ENCODE measurements at places on chromosomes 2 and 18.

DNA sequence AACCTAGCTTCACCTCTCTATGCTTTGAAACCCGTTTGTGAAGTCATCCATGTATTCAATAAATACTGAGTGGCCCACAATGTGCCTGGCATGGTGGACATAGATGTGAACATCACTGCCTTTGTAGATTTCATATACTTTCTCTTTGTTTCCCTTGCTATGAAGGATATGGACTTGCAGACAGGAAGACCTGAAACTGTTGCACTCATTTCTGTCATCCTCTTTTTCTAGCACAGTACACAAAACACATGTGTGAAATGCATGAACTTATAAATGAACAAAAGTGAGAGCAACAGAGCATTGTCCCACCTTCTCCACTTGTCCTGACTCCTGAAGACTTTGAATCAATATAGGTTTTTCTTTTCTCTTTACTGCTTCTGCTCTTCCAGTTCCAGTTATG, 249.4 kb upstream of the LINC00305 start:
- no peak for DNase-seq

GRCh38 chr18:23619388-23619881, 33.1 kb upstream of the NPC1 start:
- DNase-seq: no peak

DNA sequence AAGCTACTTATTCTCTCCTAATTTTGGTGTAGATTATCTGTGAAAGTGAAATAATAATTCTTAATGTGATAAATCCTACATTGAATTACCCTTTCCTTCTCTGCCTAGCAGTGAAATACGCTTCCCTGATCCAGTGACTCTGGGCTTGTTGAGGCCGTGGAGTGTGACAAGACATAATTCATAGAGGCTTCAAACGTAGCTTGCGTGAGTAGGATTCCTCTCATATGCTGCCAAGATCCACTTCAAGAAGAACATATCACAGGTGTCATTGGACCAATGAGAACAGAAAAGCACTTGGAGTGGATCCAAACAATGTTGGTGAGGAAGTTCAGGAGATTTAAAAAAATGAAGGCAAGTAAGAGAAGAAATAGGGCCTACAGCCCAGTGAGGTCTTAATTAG, 221.3 kb upstream of the TMEFF2 start:
- no peak for DNase-seq

GRCh38 chr2:3200420-3200939, 177.1 kb downstream of the EIPR1 start:
- no peak for DNase-seq

GRCh38 chr2:166610180-166610912, 116.3 kb upstream of the SCN7A start:
- no peak for DNase-seq

DNA sequence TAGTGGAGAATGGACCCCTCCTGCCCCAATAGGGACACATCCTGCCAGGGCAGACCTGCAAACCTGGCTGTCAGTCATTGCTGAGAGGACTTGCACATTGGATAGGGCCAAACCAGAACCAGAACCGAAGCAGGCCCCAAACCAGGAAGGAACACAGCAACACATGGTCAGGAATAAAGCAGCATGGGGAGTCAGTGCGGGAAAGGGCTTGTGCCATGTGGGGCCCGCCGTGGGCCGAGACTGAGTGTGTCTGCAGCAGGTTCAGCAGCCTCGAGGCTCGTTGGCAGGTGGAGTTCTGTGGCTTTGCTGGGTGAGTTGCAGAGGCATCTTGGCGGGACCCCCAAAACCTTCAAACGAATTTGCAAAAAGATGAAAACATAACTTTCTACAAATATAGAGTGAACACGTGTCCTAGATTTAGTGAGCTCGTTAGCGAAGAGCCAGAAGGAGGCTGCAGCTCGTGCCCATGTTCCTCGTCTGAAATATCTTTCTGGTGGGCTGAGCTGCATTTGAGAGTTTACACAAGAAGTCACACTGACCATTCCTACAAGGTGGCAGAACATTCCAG, 44.9 kb upstream of the LDLRAD4 start:
- no peak for DNase-seq

DNA sequence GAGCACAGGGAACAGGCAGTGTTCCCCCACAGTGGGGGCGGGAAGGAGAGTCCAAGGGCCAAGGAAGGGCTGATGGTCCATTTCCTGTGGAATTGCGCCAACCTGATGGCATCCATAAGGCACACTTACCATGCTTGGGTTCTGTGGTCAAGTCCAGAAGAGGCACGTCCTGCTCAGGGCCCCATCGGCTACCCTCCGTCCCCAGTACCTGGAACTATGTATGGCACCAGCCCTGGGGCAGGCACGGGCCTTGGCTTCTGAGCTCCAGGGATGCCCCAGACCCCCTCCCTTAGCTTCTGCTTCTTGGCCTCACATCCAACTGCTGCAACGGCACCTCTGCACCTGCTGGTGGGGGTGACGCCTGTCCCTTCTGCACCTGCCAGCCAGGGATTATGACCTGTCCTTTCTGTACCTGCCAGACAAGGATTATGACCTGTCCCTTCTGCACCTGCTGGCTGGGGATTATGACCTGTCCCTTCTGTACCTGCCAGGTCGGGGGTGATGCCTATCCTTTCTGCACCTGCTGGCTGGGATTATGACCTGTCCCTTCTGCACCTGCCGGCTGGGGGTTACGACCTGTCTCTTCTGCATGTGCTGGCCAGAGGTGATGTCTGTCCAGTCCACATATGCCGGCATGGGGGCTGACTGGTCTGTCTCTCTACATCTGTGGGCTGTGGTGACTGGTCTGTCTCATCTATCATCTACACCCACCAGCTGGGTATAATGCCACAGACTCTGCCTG, 45.4 kb upstream of the SNTG2 start:
- DNase-seq: no peak

DNA sequence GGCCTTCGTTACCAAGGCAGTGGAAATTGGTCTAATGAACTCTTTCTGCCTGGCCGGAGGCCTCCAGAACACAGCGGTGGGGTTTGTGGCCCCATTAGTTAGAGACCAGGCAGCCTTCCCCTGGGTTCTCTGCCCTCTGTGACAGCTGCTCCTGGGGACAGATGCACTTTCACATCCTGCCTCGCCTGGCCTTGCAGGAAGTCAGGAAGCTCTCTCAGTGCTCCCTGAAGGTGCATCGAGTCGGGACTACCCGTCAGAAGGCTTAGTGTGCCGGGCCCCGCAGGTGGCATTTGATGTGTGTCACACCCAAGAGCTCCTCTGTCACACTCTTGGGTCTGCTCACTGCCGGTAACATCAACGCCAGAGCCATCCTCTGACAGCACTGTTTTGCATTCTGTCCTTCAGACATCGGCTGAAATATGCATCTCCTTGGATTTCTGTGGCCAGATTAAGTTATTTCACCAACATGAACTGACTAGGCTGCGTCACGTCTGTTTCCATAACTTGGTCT, 158.3 kb downstream of the LDLRAD4 start:
- no peak for DNase-seq

DNA sequence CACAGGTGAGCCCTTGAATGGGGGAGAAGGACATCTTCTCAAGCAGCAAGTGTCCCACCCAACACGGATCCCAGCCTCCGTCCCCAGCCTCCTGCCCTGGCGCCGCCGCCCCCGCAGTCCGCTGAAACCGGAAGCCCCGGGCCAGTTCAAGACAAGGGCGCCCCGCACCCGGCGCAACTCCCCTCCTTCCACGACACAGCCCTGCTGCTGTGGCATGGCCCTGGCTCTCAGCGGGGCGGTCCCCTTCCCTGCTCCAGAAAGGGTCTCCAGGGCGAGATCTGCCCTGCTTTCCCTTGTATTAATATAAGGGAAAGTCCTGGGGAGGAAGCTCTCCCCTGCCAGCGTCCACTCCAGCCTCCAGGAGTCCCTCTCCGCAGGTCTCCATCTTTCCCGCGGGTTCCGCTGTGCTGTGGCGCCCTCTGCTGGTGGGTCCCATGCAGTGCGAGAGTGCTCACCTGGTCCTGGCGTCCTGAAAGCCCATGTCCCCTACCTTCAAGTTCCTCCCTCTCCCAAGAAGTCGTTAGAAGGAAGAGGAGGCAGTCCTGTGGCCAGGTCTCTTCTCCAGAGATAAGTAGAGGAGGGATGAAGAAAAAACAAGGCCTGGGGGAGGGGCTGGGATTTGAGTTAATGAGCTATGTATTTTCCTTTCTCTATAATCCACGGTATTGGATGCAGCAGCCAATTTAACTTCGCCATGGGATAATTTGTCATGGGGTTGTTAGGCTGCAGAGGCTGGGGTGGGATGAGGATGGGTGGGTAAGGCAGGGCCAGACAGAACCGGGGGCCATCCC, 176.0 kb downstream of the SMAD2 start:
- no peak for DNase-seq

GRCh38 chr2:217666338-217666737, 336.5 kb downstream of the TNS1 start:
- no peak for DNase-seq

GRCh38 chr2:56680971-56681631, 497.3 kb downstream of the CCDC85A start:
- no peak for DNase-seq

GRCh38 chr2:42342795-42343241, 18.2 kb downstream of the COX7A2L start:
- no peak for DNase-seq

DNA sequence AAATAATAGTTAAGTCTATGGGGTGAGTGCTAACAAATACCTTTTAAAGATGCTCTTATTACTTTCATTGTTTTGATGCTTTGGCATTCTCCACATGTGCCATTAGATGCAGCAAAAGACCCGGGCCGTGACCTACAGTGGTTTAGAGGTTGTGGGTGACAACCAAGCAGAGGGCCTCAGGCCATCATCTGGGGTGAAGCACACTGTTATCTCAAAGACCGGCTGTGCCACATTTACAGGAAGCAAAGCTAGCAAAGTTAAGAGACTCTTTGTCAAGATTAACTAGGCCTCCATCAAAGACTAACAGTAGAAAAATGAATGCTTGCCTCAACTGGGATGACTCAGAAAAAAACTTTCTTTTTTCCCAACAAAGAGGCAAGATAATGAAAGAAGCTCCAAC, 695.3 kb downstream of the SATB2 start:
- no peak for DNase-seq

DNA sequence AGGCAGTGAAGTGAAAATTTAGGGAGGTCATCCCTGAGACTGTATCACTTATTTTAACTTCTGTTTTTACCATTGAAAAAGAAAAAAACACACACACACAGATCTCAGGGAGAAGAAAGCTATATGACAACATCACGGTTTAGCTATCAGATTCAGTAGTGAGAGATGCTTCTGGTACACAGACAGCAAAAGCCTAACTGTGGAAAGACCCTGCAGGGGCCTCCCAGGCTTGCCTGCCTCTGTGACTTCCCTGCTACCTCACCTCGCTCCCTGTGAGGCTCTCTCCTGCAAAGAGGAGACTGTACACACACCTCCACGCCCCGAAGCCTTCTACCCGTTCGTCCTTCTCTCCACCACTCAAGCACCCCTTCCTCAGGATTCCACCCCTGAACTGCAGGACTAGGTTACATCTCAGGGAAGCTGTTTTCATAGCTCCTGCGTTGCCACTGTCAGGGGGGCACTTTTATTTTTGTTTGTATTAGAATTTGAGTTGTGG, 86.3 kb downstream of the EPB41L3 start:
- DNase-seq: no peak

GRCh38 chr18:56176751-56177150, 461.6 kb downstream of the TXNL1 start:
- no peak for DNase-seq

GRCh38 chr2:14608245-14608644, 24.3 kb upstream of the LRATD1 start:
- no peak for DNase-seq

DNA sequence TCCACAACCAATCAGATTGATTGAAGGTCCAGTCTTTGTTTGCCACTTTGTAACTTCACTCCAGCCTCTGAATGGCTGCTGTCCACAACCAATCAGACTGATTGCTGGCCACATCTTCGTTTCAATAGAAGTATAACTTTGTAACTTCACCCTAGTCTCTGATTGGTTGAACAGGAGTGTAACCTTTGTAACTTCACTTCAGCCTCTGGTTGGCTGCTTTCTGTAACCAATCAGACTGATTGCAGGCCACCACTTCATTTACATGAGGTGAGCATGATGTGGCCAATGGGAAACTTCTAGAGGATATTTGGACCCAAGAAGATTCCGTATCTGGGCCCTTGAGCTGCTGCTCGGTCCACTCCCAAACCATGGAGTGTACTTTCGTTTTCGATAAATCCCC, 16.9 kb upstream of the ALPP start:
- no peak for DNase-seq

- DNase-seq: no peak
Measured at GRCh38 chr18:57336343-57336742, 16.0 kb upstream of the ST8SIA3 start.

DNA sequence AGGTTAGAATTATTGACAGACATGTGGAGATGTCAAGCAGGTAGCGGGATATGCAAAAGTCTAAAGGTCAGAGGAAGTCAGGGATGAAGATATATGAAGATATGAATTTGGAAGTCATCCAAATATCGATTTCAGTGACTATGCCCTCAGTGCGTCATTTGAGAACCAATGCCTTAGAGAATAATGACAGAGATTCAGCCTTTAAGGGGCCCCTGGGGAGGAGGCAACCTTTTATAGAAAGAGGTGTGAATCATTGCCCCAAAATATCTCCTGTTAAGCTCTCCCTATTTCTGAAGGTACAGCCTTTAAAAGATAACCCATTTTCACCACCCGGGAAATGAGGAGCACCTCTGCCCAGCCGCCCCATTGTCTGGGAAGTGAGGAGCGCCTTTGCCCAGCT, 223.4 kb downstream of the NCKAP5 start:
- no peak for DNase-seq

DNA sequence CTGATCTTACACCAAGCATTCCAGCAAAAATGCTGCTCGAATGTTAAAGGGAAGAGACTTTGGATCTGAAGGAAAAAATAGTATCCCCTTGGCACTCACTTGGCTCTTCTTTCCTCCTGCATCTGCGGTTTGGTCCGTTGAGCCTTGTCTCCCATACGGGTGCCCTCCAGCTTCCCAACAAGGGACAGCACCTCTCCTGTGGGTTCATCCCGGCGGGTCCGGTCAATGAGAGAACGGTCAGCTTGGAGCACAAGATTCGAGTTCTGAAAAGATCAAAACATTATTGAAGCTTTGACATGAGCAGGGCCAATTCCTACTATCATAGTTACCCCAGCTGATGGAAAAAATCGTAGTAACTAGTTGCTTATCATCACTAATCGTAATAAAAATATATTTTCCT, 740 bp downstream of the SNRNP200 start:
- no peak for DNase-seq

DNA sequence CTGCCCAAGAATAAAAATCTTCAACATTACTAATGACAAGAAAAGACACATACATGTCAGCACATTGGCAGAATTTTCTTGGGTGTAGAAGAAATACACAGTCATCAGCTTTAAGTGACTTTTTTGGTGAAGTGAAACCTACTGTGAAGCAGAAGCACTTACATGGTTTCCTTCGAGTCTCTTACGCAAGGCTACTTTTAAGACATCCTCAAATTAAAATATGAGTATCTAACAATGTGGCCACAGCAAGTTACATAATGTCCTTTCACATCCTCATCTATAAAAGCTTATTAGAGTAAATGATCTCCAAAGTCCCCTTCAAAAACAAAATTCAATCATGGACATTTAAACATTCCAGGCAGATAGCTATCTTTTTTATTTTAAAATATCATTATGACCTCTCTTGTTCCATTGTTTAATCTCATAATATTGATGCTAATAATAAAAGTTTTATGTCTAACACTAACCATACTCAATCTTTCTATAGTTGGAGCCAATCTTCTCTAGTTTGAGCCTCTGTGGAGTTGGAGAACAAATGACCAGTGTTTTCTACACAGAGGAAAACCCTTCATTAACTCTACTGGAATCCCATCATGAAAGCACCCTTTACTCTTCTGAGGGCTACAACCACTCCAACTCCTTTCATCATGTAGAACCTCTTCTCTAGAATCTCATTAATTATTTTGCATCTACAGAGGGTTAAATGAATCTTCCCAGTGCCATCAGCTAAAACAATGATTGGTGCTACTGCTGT, 182.2 kb upstream of the ZFP36L2 start:
- DNase-seq: no peak

Measured in epithelial cell of proximal tubule (primary cell).